ENCODE measurements at places on chromosomes 1 and 21.

DNA sequence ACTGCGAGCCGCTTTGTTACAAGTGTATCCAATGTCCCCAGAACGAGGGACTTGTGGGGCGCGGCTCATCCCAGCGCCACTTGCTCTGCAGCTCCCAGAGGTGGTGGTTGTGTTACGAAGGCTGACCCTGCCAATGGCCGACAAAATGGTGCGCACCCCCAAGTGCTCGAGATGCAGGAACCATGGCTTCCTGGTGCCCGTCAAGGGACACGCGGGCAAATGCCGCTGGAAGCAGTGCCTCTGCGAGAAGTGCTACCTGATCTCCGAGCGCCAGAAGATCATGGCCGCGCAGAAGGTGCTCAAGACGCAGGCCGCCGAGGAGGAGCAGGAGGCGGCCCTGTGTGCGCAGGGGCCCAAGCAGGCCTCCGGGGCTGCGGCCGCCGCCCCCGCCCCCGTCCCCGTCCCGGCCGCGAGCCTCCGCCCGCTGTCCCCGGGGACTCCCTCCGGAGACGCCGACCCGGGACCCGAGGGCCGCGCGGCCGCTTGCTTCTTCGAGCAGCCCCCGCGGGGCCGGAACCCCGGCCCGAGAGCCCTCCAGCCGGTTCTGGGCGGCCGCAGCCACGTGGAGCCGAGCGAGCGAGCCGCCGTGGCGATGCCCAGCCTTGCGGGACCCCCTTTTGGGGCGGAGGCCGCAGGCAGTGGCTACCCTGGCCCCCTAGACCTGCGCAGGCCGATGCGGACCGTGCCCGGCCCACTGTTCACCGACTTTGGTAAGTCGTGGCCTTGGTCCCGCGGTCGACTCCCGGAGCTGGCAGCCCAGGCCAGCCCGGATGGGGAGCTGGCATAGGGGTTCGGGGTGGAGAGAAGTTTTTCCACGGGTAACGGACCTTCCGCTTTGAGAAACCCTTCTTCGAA is at the start of gene DMRTB1:
DMRTB1 (plus strand) TSS at position 79 of the 855 bp plus-strand sequence; CDS start at position 134, 55 bp downstream.
- DNase-seq: no peak

- no peak for DNase-seq
Observed at GRCh38 chr1:32706491-32706890, 3.9 kb upstream of the SYNC start.

DNA sequence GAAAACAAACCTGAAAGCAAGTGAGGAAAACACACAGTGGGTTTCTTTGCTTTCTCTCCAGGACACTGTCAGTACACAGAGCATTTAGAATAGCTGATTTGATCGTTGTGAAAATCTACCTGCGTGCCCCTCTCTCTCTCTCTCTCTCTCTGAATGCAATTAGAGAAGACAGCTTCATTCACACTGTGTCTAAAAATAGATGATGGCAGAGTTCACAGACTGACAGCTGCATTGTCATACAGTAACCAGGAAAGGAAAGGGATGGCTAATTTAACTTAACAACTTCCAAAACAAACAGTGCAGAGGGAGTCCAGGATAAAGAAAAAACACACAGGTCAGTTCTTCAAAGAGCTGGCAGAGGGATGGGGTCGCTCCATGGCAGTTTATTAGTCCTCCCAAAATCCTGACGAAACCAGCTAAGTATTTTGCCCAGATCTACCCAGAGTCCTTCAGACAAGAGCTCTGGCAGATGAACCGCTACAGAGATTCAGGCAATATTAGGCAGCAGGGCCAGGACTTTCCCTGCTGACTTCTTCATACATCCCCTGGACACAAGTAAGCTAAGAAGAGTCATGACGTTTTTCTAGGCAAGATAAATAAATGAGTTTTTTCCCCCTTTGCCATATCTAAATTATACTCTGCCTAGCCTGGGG is 58.9 kb downstream of the WLS start:
- DNase-seq: no peak

DNA sequence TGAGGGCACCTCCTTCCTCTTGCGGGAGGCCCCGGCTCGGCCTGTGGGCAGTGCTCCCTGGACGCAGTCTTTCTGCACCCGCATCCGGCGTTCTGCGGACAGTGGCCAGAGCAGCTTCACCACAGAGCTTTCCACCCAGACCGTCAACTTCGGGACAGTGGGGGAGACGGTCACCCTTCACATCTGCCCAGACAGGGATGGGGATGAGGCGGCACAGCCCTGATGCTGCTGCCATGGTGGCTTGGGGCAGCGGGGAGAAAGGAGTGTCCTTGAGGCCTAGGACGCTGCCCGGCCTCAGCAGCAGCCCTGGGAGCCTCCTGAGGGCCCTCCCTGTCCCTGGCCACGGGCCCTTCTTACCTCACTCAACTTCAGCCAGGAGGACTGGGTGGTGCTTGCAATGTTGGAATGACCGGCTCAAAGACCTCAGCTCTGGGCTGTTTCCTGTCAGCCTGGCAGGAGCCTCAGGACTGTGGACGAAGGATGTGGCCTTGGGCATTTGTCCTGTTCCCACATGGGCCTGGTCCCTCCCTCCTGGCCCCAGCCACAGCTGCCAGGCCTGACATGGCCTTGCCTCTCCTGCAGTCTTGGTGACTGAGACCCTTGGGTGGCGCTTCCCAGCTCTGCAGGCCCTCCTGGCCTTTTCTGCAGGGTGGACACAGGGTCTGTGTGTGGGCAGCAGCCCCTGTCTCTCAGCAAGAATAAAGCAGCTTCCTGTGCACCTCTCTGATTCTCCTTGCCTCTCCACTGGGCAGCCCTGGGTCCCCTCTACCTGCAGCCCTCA is 45.9 kb downstream of the TRIM11 start:
- DNase-seq: no peak

- no peak for DNase-seq
Observed at GRCh38 chr1:11130406-11130805, 30.7 kb upstream of the EXOSC10 start.

DNA sequence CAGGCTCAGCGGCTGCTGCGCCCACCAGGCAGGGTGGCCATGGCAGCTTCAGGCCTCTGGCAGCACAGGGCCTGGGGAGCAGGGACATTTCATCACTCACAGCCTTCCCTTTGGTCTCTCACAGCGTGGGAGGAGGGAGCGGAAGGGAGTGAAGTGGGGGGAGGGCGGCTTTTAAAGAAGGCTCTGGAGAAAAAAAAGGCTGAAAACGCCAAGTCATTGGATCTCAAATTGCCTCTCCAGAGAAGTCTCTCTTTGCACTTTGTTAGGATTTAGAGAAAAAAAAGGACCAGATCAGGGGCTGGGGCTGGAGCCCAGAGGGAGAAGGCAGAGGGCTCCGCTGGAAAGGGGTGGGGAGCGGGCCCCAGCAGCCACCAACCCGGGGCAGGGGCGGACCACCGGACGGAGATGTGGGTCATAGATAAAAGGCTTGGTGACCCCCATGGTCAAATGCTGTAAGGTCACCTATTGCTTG is 209.9 kb downstream of the GRIK3 start:
- no peak for DNase-seq

- no peak for DNase-seq
Observed at GRCh38 chr1:40625476-40626382, 39.8 kb downstream of the RIMS3 start.

DNA sequence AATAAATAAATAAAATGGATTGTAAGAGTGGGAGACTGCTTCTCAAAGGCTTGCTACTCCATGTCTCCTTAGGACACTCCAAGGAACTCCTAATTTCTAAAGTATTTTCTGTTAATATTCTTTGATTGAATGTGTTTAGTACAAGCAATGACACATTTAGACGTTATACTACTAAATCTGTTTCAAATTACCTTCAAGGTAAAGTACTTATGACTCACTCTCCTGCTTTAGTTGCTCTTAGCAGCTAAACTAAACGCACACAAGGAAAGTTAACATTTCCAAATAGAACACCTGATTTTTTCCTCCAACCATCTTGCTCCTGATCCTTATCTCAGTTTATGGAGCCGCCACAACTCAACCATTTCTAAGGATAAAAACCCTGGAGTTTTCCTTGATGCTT is 969.8 kb upstream of the ADGRL4 start:
- no peak for DNase-seq

GRCh38 chr1:959731-960362 is 537 bp upstream of the KLHL17 start:
- no peak for DNase-seq

DNA sequence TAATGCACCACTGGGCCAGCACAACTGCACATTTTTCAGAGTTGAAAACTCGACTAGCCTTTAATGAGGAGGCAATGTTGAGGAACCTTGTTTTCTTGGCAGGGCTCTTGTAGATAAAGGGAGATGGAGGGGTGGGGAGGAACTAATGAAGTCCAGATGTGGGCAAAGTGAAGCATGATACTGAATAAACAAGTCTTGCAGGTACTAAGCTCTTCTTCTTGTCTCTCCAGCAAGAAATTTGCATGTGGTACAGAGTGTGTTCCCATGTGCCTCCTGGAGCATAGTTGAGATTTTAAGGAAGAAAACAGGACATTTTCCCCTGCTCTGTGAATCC is 47.0 kb downstream of the PLPP3 start:
- DNase-seq: peak; percentile 20

- no peak for DNase-seq
Observed at GRCh38 chr1:153567621-153568366, 2.1 kb upstream of the S100A2 start.

GRCh38 chr1:107394301-107394700 is 253.5 kb downstream of the NTNG1 start:
- DNase-seq: no peak

DNA sequence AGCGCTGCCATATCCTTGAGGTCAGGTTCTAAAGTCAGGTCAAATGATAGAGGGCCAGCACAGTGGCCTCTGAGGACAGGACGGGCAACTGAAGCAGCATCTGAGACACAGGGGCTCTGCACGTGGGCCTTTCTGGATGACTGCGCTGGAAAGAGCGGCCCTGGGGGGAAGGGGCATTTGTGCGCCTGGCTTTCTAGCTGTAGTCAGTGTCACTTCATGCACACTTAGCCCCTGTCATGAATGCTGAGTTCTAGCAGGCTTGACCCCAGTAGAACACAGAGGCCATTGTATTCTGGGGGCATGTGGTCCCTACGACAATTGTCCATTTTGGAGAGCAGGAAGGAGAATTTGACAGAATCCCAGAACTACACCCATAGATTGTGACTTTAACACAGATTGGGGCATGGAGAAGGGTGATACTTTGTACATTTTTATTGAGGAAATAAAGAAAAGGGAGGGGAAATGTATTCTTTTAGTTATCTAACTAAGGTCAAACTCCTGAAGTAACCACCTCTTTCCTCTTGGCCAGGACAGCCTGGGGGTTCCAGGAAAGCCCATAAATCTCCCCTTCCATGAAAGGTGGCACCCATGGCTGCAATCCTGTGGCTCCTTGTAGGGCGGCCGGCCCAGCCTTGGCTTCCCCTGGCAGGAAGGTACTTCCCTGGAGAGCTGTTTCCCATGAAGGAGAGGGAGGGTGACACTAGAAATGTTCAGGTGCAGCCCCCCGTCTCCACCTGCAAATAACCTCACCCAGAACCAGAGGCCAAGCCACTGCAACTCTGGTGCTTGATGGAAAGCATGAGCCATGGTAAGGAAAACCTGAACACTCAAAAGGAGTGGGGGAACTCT is 34.4 kb downstream of the NTPCR start:
- no peak for DNase-seq

GRCh38 chr1:182205351-182206022 is 144.0 kb upstream of the ZNF648 start:
- DNase-seq: no peak

- no peak for DNase-seq
Observed at GRCh38 chr1:42935313-42935895, 23.3 kb downstream of the SLC2A1 start.

DNA sequence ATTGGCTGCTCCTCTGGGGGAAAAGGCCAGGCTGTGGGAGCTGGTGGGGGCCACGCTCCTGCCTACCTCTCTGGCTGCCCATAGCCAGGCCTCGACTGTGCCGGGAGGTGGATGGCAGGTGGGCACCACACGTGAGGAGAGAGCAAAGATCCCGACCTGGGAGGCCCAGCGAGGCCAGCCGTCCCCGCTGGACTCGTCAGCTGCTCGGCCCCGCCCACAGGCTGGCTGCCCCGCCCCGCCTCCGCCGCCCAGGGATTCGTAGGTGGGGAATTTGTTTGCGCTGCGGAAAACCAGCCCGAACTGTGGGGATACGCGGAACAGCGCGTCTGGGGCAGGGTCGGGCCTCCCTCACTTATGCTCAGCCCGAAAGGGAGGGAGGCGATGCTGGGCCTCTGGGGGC is 31.7 kb downstream of the TP73 start:
- no peak for DNase-seq

GRCh38 chr1:235019471-235019870 is 109.2 kb downstream of the TOMM20 start:
- DNase-seq: no peak

DNA sequence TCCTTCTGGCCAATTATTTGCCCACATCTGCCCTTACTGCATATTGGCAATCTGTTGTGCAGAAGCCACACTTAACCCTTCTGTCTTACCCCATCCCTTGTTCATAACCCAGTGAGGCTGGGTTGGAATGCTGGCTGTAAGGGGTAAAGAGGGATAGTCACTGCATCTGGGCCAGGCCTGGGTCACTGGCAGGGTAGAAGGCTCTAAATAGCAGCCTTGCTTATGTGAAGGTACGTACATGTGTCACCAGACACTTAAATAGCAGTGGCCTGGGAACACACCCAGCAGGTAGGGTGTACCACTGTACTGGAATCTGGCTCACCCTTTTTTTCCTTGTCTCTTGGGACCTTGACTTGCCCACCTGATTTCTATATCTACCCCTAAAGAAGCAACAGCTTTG is 9.9 kb upstream of the TARS2 start:
- DNase-seq: no peak

- no peak for DNase-seq
Observed at GRCh38 chr1:154750681-154751665, 119.1 kb downstream of the KCNN3 start.

DNA sequence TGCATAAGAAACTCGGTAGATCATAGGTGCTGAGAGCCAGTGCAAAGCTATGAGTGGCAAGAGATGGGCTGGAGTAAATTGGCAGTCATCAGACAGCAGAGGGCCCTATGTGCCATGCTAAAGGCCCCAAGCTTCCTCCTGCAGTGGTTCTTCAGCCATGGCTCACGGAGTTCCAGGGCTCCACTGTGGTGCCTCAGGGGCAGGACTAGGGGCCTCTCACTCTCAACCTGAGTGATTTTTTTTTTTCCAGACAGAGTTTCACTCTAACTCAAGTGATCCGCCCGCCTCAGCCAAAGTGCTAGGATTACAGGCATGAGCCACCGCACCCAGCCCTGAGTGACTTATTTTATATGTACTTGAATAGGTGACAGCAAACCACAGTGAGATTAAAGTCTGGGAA is 10.4 kb upstream of the GJA8 start:
- no peak for DNase-seq
